ENCODE measurements at places on chromosomes 6 and 20.

GRCh38 chr6:31193206-31193605 is 22.7 kb upstream of the POU5F1 start:
- DNase-seq = no peak

DNA sequence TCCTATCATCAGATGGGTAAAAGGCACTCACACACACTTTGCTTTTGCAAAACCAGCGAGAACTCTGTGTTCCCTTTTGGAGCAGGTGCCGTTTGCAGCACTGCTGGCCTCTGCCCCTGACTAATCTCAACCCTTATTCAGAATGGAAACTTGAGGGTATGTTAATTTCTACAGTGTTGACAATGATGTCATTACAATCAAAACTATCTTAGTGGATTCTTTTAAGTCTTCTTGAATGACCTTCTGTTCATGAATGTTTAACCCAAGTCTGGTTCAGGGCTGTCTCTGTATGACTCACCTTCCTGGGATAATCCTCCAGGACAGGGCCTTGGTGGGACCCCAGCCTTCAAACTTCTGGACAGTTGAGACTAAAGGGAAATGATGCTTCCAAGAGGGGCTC is 197.9 kb downstream of the CDH4 start:
- DNase-seq = no peak

GRCh38 chr6:170485159-170485558 is 67.9 kb downstream of the PSMB1 start:
- DNase-seq = no peak

DNA sequence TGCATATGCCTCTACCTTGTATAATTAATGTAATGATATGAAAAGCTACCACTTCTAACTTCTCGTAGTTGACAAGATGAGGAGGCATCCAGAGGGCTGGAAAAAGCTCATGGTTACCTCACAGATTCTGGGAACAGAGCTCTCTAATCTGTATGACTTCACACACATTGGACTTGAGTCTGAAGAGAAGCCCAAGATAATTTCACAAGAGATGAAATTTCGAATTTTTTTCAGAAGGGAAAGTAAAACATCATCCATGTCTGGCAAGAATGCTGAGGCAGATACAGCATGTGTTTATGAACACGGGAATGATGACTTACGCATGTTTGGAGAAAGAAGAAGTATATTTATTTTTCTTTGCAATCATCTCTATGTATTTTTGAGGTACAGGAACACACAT is 141.8 kb upstream of the TENT5A start:
- no peak for DNase-seq

- DNase-seq = no peak
Observed at GRCh38 chr6:29907637-29908340, 34.5 kb upstream of the HLA-A start.

- DNase-seq = no peak
Observed at GRCh38 chr6:7247179-7247456, 65.9 kb downstream of the SSR1 start.

GRCh38 chr6:144344646-144345045 is 59.5 kb downstream of the UTRN start:
- DNase-seq = no peak

DNA sequence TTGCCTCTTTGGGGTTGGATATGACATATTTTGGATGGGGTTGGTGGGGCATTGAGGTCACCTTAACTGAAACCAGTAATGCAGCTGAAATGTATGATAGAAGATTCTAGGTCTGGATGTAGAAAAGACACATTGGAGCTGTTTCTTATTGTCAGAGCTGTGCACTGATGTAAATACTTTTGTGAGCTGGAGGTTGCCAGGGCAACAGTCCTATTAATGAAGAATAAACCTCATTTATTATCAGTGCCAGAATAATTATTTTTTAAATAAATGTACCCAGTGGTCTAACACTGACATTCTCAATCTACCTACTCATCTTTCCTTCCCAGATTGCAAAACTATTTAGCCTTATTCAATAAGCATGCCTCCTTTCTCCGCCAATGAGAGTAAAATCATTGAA is 57.0 kb downstream of the CAP2 start:
- no peak for DNase-seq

- DNase-seq = no peak
Observed at GRCh38 chr6:157954150-157955117, 27.2 kb upstream of the SYNJ2 start.
